ENCODE measurements at places on chromosomes 1 and 21.

- no peak for DNase-seq
Observed at GRCh38 chr1:27099587-27100334, 55.2 kb downstream of the SLC9A1 start.

DNA sequence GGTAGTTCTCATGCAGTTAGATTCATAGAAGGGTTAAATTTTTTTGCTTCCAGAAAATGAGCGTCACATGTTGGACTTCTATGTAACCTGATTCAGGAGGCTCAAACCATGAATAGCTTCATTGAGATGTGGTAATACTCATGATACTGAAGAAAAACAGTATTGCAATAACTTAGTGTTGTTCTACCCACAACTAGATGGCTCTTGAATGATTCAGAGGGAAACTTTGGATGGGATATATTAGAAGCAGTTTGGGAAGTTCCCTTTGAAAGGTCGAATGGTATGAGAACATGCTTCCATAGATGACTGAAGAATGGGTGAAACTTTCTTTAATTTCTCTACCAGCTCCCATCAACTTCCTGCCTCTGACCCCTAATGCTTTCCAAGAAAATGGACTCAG, 211.7 kb upstream of the PTGFR start:
- no peak for DNase-seq

- no peak for DNase-seq
Observed at GRCh38 chr1:31787261-31787660, 23.1 kb upstream of the ADGRB2 start.

DNA sequence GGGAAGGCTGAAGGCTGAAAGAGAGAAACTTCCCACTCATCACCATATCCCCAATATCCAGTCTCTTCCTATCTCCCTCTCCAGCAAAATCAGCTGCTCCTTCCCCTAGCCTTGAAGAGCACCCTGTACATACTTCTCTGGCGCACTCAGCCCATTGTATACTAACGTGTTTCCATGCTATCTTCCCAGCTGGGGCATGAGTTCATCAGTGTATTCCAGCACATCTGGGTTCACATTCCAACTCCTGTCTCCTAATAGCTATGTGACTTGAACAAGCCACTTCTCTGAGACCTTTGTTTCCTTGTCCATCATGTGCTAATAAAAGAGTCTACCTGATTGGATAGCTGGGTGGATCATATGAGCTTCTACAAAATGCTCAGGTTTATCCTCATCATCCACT, 51.1 kb upstream of the OLIG2 start:
- no peak for DNase-seq

DNA sequence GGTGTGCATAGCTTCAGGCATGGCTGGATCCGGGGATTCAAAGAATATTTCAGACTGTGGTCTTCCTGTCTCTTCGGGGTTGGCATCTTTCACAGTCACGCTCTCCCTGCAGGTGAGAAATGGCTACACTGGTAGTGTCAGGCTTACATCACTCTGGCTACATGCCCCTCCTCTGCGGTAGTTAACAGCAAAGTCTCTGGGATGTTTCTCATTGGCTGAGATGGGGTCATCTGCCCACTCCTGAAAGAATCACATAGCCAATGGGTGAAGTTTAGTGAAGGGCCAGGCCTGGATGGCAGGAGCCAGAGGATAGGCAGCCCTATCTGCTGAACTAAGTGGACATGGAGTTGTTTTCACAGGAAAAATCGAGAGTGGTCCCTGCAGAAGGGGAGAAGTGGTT, 356.5 kb downstream of the MATN1 start:
- DNase-seq = no peak

GRCh38 chr21:35476621-35477395, 427.7 kb upstream of the RUNX1 start:
- no peak for DNase-seq

GRCh38 chr1:213652109-213652508, 335.7 kb upstream of the PROX1 start:
- DNase-seq = no peak

DNA sequence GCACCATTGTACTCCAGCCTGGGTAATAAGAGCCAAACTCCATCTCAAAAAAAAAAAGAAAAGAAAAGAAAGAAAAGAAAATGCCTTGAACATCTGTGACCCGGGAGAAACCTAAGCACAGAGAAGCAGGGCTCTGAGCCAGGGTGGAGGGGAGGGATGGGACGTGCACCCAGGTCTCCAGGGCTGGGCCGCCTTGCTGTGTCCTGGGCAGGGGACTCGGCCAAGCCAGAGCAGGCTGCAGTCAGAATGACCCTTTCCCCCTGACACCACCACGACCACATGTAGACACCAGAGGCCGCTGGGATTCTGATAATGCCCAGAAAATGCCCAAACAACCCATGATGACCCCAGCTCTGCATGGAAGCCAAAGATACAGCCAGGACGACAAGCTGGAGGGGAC, 17.8 kb downstream of the CHD5 start:
- no peak for DNase-seq

All from HT-29 (cell line).